ENCODE measurements at places on chromosomes 2 and 18.

GRCh38 chr2:24828238-24828996 lies 35.2 kb downstream of the CENPO start:
- no peak for DNase-seq

DNA sequence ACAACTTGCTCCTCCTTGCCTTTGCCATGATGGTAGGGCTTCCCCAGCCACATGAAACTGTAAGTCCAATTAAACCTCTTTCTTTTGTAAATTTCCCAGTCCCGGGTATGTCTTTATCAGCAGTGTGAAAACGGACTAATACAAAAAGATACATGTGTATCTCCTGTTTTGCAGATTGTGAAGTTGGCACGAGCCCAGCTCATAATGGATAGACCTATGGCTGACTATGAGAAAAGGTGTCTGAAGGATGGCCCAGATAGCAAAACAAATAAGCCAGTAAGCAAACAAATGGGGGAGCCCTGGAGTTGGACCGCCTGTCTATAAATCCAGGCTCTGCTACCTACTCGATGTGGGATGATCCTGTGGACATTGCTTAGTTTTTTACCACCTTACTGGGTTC lies 15.5 kb upstream of the PRKCE start:
- DNase-seq = no peak

DNA sequence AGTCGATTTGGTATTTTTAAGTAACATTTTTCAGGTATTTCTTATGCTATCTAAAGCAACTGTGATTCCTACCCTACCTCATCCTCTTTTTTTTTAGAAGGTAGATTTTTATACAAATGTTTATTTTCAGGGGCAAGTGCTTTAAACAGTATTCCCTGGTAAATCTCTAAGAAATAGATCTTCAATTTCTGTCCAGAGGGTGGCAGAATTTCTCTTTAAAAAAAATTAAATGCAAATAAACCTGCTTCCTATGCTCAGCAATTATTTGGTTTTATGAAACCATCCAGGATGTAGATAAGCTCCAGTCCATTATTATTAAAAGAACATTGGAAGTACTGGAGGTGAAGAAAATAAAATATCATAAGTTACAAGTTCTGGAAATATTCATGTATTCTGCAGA lies 191.9 kb downstream of the MYO3B start:
- no peak for DNase-seq

DNA sequence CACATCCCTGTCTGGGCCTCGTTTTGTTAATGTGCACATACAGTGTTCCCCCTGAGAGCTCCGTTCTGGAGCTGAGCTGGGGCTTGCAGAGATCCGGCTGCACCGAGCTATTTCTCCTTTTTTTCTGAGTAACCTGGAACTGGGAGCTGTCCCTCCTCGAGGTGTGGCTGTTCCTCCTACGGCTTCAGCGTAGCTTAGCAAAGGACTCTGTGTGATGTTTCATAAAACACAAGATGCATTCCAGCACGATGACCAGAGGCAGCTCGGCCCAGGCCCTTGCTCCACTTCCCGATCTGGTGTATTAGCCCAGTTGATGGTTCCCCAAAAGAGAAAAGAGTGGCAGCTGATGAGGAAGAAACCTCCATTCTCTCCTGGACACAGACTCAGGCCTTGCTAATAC lies 103.0 kb downstream of the FAM210A start:
- DNase-seq = no peak

DNA sequence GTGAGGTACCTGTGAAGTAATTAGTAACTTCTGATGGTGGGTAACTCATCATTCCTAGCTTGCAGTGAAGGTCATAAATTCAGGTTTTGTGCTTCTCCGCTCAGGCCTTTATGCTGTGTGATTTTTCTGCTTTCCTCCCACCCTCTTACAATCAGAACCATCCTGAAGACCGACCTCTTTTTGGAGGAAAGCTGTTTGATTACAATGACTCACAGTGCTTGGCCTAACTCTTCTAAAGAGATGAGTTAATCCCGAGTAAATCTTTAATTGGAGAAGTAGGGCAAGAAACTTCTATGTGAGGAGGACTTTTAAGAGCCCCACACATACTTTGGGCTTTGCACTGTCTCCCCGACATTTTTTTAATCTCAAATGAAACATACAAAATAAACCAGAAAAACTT lies 53.1 kb downstream of the TTC27 start:
- DNase-seq = no peak

DNA sequence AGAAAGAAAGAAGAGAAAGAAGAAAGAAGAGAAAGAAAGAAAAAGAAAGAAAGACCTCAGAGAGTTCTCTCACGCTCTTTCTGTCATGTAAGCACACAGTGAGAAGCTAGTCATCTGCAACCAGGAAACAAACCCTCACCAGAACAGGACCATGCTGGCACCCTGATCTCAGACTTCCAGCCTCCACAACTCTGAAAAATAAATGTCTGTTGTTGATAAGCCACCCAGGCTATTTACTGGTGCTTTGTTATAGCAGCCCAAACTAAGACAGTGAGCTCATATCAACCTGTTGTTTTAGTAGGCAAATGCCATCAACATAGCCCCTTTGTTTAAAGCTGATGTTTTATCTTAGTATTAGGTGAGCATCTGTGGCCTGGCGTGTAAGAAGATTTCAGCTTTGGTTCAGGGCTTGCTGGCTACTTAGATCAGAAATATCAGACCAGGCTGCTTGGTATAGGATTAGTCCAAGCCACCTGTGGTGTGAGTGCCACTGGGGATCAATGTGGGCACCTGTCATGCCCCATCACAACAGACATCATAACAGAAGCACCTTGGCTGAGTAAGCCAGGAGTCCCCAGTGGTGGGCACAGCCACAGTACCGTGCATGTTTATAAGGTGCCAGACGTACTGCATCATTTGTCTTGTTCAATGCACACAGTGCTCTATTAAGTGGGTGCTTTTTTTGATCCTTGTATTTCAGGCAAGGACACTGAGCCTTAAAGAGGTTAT lies 94.4 kb downstream of the LBH start:
- no peak for DNase-seq

GRCh38 chr2:96344011-96344410 lies 8.4 kb downstream of the NCAPH start:
- no peak for DNase-seq

DNA sequence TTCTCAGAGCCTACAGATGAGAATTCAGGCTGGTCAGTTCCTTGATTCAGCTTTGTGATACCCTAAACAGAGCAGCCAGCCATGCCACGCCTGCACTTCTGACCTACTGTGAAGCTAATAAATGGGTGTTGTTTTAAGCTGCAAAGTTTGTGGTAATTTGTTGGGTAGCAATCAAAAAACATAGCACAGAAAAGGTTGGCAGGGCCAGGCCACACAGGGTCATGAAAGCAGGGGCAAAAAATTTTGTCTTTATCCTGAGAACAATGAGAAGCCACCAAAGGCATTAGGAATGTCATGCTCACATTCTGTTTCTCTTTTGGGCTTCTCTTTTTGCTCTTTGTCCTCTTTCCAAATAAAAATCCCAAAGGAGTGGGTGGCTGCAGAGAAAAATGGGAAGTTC lies 385.9 kb downstream of the TXNL1 start:
- DNase-seq = no peak

DNA sequence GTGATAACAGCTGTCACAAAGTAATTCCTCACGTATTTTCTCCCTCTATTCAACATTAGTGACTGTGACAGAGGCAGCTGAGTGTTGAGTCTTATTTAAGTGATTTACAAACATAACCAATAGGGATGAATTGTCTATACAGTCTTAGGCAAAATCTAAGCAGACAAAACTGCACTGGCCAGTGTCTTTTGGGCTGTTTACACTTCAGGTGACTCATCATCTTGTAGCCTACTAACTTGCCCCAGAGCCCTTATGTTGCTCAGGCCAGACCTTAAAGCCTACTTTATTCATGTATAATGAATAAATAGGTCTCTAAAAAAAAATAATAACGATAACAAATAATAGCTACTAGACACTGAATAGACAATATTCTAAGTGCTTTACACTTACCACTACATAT lies 17.2 kb downstream of the THOC1 start:
- no peak for DNase-seq

DNA sequence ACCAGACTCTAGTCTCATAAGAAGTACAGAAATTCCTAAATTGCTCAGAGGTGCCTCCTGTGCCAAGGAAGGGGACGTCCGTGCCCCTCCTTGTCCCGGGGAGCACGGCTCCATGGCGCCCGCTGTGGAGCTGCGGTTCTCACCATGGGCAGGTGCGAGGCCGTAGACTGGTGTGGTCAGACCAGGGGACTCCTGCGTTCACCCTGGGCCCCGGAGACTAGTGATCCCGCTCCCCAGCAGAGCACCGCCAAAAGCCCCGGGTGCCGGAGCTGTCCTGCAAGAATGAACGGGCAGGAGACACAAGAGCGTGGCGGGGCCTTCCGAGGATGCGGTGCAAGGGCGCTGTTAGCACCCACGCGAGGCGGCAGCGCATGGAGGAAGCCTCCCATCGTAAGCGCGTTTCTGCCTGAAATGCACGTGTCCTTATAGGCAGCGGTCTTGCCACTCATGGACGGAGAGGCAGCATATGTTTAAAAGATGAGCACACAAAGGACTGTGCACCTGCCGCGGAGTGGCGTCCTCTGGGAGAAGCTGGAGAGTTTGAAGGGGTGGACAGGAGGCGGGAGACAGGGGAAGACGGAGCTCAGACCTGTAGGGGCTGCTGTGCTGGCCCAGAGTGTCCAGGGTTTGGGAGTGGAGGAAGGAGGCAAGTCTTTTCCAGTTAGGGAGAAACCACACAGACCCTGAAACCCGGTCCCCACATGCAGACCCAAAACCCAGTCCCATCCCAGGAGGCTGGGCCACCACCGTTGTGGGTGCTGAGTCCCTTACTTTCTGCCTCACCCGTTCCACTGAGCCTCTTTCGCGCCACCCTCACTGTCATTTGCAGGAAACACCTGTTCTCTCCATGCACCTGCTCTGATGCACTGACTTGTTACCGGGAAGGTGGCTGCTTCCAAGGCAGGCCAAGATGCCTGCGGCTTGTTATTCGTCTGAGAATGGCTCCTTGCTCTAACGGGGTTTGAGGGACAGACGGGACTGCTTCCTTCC lies 7.5 kb upstream of the KCNG2 start:
- no peak for DNase-seq

All from stimulated activated CD8-positive, alpha-beta memory T cell treated with anti-CD3 and anti-CD28 coated beads, Interleukin-4, amount 100 ng/mL, for 24 hours (primary cell).